ENCODE measurements at places on chromosomes 1 and 21.

DNA sequence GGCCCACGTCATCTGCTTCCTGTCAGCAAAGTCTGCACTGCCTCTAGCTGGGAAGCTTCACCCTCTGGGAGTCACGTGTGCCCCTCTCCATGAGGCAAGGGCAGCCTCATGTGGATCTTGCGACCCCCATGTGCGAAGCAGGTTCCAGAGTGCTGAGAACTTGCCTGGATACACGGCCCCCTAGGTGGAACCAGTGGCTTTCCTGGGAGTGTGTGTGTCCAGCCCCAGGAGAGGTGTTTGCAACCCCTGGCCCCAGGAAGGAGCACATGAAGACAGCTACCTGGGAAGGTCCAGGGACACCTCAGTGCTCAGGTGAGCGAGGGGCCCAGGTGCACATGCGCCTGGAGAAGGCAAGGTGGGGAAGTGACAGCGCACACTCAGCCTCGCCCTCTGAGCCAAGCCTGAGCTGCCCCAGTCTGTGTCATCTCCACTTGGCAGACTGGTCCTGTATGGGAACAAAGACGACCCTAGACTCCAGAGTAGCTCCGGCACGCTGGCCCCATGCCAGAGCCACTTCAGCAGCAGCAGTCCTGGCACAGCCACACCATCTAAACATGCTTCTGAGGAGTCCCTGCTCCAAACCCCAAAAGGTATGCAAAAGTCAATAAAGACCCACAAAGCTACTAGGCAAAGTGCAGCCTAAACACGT is 8.9 kb downstream of the LSS start:
- no peak for DNase-seq

DNA sequence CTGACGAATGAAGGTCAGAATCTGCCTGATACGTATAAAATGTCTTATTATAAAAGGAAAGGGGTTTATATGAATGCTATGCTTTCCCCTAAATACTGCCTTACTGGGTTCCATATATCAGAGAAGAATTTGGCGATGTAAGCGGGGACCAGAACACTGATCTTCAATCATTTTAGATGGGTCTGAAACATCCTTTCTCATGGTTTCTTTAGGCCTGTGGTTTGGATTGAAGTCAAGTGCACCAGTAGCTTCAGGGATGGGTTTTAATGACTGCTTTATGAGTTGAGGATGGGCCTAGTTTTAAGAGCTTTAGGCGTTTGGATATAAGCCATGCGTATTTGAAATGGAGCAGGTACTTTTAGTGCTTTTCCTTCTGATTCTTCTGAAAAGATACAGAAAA is 6.9 kb downstream of the FMN2 start:
- no peak for DNase-seq

DNA sequence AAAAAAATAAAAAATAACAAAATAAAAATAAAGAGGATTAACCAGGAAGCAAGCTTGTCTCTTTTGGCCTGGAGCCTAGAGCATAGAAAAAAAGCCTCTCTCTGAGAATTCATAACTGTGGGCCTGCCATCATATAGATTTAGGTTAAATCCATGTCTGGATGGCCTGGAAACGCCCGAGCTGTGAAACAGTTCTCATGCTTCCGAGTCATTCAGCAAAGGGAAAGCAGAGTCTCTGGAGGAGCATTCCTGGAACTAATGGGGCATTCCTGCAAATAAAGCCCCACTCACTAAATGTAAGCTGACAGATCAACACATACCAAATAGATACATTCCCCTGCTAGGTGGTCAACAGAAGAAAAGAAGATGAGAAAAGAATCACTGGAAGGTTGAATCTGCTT is 75.8 kb upstream of the GNG4 start:
- DNase-seq = no peak

DNA sequence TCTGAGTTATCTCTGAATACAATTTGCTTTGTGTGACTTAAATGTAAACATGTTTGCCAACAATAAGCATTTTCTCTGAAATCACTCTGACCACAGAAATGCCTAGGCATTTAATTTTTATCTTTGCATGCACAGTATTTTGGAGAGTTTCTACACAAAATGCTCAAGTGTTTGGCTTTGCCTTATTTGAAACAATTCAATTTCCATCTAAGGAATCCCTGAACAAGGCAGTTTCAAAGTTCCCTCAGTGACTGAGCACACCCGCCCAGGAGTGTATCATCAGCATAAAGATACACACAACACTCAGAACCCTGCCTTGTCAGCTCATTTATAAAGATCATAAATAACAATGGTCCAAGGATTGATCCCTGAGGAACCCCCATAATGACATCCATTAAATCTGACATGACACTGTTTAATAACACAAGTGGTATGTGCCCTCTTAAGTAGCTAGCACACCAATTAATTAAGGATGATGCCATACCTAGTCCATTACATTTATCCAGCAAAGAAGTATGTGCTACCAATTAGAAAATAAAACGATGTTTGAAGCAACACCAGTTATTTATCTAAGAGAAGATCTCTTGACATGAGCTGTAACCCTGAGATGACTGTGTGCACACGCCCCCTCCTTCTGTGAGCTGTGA is 585.8 kb downstream of the ADGRL2 start:
- no peak for DNase-seq

DNA sequence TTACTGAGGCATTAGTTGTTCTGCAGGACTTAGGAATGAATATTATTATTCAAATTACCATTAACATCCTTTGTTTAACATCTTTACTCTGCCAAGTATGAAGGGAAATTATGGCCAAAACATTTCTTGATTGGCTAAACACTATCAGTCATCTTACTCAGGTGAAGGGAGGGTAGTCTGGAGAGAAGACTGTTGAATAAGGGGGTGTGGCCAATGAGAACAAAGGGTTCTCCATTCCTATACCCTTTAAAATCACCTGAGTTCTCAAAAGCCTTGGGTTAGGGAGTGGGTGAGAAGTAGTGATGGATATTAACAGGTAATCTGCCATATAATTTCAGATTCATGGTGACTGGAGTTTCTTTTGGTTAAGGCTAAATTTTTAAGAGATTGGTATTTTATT is 19.3 kb downstream of the CRYZL1 start:
- no peak for DNase-seq
